ENCODE measurements at places on chromosomes 12 and 14.

GRCh38 chr12:95484524-95484923, 10.6 kb downstream of the METAP2 start:
- DNase-seq = no peak

DNA sequence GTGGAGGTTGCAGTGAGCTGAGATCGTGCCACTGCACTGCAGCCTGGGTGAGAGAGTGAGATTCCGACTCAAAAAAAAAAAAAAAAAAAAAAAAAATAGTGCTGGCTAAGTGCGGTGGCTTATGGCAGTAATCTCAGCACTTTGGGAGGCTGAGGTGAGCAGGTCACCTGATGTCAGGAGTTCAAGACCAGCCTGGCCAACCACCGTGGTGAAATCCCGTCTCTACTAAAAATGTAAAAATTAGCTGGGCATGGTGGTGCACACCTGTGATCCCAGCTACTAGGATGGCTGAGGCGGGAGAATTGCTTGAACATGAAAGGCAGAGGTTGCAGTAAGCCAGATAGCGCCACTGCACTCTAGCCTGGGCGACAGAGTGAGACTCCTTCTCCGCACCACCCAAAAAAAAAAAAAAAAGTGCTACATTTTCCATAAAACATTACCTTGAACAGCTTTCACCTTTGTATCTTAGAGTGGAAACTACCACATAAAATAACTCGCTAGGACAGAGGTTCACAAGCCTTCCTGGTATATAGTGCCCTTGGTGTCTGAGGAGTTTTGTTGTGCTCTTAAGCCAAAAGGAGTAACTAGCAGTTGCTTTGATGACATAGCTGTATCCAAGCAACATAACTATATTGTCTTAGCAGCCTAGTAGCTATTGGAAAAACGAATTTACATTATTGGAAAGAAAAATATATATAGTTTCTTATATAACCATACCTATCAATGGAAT, 11.1 kb downstream of the PTGES3 start:
- no peak for DNase-seq

GRCh38 chr12:120955232-120955631, 23.1 kb upstream of the HNF1A start:
- DNase-seq = no peak

DNA sequence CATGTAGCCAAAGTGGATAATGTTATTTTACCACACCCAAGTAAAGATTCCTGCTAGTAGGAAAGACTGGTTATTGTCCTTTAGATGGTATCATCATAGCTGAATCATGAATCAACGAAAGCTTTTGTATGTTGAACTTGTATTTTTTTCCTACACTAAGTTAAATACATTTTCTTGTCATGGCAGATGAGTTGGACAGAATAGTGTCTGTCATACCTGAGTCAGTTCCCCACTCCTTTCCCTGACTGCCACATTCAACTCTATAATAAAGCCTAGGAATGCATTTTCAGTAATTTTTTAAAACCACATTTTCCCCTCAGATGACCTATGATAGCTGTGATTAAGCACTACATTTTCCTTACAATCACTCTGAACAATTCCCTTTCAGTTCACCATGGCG, 9.3 kb upstream of the PTHLH start:
- DNase-seq = no peak

DNA sequence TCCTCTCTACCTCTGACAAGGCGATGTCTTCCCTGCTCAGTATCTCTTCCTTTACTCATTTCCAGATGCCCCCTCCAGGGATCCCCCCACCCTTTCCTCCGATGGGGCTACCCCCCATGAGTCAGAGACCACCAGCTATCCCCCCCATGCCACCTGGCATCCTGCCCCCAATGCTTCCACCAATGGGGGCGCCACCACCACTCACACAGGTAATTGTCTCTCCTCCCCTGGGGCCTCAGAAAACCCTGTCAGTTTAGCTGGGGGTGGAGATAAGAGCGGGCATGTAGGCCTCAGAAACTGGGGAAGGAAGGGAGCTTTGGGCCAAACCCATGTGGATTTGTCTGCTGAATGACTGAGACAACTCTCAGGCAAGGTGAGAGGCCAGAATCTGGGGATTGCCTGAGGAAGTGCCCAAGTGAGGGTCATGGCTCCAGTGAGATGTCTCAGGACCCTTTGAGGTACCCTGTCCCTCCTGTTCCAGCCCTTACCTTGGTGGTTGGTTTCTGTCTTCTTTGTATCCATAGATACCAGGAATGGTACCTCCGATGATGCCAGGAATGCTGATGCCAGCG, 8.1 kb downstream of the PRPF40B start:
- no peak for DNase-seq

GRCh38 chr12:103441437-103442181, 54.2 kb downstream of the C12orf42 start:
- DNase-seq = no peak

DNA sequence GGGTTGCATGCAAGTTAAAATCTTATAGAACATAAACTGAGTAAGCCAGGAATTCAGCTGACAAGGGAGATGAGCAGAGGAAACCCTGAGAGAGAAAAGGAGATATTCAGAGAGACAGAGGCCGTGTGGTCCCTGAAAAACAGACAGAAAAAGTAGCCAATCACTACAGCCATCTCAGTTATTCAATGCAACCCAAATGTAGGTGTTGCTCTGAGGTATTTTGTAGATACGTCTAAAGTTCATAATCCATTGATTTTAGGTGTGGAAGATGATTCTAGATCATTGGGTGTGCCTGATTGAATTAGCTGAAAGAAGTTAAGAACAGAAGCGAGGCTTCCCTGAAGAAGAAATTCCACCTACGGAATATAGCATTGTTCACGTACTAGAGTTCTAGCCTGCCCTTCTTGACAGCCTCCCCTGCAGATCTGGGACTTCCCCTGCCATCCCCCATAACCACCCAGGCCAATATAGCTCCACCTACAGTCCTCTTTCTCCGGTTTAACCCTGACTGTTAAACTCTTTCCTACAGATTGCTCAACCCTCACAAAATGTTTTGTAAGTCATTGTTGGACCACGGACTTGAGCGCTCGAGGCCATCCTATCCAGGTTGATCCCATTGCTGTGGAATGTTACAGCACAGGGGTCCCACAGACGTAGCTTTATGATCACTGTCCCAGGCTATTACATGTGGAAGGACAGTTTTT, 21.7 kb downstream of the AICDA start:
- no peak for DNase-seq

DNA sequence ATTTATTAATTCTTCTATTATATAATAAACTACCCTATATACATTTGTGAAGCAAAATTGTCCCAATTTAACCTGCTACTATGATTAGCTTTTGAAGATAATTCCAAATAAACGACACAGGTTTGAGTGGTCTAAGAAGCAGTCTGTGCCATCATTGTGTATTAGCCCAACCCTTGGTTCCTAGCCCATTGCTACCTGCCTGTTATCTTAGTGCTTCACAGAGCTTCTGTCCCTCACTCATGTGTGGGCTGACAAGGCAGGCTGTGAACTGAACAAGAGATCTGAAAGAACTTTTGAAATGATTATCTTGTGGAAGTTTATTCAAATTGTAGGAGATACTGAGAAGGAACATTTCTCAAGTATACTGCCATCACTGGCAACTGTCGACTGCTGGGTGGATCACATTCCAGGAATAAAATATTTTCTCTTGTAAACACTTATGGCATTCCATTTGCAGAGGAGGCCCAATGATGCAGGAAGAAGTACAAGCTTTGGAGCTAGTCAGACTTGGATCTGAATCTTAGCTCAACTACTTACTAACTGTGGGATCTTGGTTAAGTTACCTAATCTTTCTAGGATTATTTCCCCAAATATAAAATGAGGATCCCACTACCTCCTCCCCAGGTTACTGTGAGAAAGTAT, 7.8 kb upstream of the MTERF2 start:
- DNase-seq = no peak

DNA sequence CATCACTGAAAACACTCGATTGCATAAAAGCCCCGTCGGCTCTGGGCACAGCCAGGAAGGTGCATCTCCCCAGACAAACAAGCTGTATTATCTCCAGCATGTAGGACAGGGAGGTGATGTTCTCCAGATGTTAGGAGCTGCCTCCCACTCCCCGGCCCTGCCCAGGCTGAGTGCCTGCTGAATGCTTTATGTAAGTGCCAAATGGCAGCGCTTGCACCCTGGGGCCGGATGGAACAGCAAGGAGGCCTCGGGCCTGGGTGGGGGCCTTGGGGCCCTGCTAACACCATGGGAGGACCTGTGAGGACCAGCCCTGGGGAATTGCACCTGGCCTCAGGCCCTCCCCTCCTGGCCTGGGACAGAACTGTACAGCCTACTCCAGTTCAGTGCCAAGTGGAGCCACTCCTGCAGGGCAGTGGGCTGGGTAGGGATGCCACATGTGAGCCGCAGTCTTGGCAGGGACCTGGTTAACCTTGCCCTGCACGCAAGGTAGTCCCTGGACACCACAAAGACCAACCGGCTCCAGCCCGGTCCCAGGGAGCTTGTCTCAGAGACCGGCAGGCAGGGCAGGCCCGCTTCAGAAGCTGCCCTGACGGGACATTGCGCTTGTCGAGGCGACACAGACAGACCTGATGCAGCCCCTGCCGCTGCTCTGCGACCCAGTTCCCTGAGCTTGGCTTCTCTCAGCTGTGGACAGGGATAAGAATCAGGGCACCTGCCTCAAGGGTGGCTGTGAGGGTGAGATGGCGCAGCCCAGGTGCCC, 35.3 kb upstream of the PPP1R13B start:
- DNase-seq = no peak

DNA sequence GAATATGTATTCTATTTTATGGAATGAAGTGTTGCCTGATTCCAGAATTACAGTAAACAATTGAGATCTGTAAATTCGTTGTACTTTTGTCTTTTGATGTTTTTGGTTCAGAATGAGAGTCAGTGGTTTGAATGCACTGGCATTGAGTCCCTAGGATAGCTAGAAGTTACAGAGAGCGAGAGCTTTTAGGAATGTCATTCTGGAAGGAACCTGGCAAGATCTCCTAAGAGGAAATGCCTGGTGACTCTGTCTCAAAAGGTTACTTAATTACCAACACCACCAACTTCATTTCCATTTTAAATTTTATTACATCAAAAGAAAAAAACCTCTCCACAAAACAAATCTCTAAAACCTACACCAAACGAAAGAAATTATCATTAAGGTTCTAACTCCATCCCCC, 6.0 kb upstream of the CEBPE start:
- no peak for DNase-seq

DNA sequence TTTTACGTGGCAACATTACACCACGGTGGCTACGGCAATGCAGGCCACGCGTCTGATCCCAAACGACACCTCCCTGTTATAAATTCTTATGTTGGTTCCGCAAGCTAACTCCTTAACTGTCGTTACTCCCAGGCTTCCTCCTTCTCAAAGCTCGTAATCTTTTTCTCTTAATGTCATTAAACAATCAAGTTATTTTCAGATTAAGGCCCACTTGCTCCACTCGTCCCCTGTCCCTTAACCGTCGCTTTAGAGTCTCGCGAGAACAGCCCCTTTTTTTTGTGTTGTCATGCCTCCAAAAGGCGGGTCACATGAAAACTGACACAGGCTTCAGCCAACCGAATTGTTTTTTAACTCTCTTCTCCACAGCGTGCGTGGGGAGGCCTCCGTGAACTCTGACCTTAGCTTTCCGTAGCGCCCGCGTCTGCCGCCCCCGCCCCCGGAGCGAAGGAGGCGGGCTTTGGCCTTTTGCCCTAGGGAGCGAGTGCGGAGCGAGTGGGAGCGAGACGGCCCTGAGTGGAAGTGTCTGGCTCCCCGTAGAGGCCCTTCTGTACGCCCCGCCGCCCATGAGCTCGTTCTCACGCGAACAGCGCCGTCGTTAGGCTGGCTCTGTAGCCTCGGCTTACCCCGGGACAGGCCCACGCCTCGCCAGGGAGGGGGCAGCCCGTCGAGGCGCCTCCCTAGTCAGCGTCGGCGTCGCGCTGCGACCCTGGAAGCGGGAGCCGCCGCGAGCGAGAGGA, at the start of gene CAND1:
TSS of gene CAND1 (plus strand) at position 463 of the 737 bp plus-strand sequence. CDS start 360 bp downstream, outside the sequence.
- peak; percentile 98 for DNase-seq

DNA sequence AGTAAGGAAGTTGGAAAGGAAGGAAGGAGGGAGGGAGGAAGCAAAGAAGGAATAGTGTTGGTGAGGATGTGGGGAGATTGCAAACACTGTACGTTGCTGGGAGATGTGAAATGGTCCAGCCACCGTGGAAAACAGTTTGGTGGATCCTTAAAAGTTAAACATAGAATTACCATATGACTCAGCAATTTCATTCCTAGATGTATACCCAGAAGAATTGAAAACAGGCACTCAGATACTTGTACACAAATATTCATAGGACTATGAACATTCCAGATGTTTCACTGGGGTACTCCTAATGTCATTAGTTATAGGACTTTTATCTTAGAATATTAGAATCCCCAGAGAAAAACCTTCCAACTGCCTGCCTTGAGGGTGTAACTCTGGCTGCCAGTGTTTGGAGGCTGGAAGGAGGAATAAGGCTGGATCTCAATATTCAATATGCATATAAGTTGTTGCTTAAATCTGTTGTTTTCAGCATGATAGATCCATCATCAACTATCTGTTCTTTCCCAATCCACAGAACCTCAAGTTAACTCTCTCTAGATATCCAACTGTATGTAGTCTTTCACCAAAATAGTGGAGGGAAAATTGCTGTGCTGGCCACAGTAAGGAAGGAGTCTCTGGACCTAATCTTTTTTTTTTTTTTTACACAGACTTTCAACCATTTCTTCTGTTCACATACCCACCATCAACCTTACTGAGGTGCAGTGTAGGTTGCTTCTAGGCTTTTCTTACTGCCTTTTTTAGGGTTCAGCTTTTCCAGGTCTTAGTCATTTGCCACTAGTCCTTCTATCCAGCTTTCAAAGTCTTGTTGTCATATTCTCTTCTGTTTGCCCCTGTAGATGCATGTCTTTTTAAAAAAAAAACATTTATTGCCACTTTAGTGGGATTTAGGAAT, 94.5 kb downstream of the DNAI7 start:
- no peak for DNase-seq

DNA sequence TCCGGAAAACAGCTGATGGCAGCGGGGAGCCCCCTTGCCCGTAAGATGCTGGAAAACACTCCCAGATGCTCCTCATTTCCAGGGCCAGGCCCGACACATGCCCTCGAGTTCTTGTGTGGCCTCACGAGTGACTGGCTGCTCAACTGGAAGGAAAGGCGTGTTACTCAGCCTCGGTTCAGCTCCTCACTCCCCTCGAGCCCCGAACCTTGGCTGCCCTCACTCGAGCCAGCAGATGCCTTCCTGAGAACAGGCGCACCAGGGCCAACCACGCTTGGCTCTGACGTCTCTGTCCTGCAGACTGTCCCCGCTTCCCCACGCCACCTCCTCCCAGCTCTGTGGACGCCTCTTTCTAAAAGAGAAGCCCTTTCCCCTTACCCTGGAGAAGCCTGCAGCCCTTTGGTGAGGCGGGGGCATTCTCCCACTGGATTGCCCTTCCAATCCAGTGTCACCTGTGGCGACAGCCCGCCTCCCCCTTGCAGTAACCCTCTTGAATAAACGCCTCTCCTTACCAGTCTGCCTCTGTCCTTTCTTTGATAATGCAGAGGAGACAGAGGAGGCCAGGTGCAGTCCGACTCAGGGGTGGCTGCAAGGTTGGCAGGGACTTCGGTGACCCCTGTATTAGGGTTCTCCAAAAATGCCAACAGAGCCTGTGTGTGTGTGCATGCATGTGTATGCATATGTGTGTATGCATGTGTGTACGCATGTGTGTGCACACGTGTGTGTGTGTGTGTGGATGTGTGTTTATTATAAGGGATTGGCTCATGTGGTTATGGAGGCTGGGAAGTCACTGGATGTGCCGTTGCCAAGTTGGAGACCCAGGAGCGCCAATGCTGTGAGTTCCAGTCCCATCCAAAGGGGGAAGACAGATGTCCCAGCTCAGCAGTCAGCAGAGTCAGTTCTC, 166.3 kb downstream of the KIF26A start:
- DNase-seq = no peak
